ENCODE measurements at places on chromosomes 16 and 17.

DNA sequence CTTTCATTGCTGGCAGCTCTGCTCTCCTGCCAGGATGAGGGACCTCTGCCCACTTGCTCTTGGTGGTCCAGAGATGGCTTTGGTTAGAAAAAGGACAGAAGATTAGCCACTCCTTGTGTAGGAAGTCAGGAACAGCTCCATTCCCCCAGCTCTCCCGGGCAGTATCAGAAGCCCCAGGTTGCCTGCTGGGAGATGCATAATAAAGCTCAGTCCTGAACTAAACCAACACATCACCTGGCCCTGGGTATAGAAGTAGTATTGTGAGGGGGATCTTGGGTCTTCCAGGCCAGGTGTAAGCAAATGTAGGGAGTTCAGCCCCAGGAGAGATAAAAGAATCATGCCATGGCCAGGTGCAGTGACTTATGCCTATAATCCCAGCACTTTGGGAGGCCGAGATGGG is 52.4 kb downstream of the NEUROD2 start:
- DNase-seq: no peak

DNA sequence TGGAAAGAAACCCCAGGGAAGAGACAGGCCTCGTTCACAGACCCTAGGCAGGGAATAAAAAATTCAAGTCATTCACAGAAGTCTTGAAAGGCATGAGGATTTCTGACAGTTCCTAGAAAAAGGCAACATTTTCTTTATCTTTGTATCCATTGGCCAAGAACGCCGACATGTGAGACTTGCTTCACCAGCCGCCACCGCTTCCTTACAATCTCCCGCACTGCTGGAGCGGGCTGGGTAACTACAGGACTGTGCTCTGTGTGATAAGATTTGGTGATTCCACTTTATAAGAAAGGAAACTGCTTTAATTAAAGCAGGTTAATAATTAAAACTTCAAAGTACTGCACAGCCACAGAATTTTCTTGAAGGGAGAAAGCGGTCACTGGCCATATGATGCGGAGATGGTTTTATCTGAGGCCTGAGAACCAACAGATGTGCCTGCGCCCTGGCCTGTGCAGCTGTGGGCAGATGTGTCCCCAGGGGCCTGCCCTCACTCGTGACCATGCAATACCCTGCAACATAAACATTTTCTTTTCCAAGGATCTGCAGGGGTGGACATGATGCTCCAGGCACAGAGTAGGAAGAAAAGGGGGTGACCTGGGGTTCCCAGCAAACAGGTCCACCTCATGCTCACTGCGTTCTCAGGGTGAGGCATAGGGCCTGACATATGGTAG is 13.0 kb upstream of the LGALS3BP start:
- DNase-seq: peak; percentile 18

DNA sequence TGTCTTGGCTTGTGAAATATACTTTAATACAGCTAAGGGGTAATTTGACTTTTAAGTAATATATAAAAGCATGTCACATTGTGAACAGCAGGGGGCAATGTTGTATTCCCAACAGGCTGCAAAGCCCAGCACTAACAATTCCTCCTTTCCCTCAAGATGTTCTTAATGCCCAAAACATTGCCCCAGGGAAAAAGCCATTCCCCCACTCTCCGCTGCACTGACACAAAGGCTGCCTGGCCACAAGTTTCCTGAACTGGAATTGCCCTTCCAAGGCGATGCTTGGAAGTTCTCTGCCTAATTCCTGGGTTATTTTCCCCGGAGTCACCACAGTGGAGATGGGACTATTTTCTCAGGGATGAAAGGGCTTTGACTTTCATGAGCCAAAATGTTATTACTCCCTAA is 27.2 kb downstream of the CLEC16A start:
- no peak for DNase-seq

- DNase-seq: no peak
Observed at GRCh38 chr17:65662196-65662595, 100.7 kb upstream of the AXIN2 start.
